Stimulated activated CD8-positive, alpha-beta memory T cell treated with anti-CD3 and anti-CD28 coated beads, Interleukin-4, amount 100 ng/mL, for 24 hours (primary cell): ENCODE measurements at places on chromosomes 12 and 14.

GRCh38 chr14:103056322-103057027, 874 bp downstream of the CDC42BPB start:
- DNase-seq, result no peak

DNA sequence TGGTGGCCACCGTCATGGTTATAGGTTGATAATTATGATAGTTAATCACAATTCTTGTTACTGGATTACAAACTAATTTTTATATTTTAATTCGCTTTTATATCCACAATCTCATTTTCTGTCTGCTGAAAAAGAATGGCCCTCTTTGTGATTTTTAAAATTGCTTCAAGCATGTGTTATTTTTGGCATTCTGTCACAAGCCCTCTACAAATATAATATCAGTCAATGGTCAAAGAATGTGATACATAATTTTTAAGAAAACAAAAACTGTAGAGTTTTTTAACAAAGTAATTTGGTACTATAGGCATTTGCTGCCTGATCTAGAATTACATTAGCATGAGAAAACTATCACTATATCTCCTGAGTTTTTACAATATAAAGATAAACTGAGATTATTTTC, 352.0 kb upstream of the TMTC1 start:
- no peak for DNase-seq

GRCh38 chr12:6539314-6539682, 5.0 kb downstream of the GAPDH start:
- DNase-seq, result no peak

DNA sequence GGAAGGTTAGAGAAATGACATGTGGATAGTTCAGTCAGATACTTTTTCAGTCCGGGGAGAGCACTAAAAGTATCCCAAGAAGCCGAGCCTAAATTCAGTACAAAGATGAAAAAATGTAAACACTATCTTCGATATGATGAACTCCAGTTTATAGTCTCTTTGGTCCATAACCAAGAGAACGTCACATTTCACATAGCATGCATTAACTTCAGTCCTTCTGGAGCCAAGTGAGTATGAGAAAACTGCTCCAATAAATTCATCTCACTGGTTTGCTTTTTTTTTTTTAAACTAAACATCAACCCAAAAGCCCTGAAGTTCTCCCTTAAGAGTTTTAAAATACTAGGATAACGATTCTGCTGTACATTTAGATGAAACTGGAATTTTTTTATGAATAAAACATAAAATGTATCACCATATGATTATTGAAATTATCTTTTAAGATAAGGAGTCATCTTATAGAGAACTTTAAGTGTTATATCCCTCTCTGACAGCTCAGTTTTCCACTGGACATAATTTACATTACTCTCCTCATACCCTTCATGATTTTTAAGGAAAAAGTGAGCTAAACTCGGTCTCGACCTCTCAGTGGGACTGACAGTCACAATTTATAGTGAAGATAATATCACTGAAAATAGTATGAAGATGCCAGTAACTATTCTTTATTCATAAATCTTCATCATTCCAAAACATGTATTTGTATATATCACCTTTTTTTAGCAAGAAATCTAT, 841.5 kb upstream of the FLRT2 start:
- DNase-seq, result no peak

DNA sequence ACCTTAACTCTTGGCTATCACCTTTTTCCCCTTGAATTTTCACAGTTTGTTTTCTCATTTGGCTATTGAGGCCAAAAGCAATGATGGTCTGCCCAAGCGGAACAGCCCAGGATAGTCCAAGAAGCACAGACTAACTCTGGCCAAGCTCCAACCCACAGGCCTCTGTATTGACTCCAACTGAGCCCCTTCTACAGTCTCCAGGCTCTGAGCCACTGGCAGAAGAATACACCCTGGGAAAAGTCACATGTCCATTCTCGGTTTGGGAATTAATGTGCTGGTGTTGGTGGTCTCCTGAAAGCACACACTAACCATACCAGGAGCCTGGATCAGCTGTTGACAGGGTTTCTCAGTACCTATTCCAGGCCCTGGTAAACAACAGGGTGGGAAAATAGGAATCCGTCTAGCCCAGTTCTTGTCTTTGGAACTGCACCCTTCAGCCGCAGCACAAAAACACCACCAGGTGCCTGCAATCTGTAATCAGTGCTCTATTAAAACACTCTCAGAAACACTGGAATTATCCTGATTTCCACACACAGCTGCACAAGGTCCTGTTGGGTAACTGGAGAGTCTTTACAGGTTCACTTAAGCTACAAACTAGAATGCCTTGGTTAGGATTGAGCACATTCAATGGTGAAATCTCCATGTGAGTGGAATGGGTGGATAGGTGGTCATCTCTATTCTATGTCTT, 63.6 kb downstream of the STXBP6 start:
- DNase-seq, result no peak

- no peak for DNase-seq
These were observed 89.3 kb upstream of the TTC7B start for GRCh38 chr14:90905531-90905930.

DNA sequence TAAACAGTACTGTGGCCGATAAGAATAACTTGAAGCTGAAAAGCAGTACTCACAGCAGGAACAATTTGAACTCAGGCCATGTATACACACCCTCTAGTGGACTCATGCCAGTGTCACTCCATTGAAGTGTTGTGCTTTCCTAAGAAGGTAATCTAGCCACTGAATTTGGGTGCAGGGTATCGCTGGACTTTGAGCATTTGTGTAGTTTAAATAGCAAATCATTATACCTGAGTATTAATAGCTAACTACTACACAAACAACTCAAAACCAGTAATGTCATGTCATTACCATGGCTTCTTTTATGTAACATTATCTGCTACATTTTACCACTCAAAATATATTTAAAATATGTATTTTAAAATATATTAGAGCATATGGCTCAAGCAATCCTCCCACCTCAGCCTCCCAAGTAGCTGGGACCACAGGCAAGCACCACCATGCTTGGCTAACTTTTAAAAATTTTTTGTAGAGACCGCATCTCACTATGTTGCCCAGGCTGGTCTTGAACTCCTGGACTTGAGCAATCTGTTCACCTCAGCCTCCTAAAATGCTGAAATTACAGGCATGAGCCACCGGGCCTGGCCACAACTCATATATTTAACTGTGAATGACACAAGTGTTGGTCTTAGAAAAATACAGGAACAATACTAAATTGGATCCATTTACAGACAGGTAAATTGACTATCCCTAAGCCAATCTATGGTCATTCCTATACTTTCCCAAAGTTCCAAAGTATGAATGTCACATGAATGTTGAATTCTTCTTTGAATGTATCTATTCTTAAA, 25.6 kb upstream of the ARID4A start:
- no peak for DNase-seq

DNA sequence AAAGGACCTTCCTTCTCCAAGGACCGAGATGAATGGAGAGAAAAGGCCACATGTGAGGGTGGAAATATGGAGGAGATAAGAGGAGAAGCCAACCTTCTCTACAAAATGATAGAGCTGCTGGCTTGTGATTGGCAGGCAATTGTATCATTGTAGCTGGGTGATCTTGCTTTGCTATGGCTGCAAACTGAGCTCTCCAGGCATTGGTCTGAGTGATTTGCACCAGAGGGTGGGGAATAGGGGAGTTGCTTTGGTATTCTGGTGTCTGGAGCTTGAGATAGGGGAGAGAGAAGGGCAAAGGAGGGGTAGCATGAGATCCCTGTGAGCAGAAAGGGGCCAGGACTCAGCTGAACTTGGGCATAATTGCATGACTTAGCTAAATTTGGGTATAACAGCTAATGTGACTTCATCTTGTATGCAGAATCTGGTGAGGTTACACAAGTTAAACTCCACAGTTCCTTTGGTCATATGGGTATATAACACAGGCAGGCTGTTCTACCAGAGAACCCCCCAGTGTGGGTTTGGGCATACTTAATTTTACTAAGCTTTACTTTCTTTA, 72.0 kb downstream of the FOS start:
- no peak for DNase-seq

GRCh38 chr14:74308695-74309094, 6.0 kb upstream of the ABCD4 start:
- DNase-seq, result no peak

GRCh38 chr12:120181991-120182631, 12.4 kb downstream of the GCN1 start:
- DNase-seq, result no peak

GRCh38 chr12:118350908-118351559, 21.7 kb downstream of the TAOK3 start:
- no peak for DNase-seq

DNA sequence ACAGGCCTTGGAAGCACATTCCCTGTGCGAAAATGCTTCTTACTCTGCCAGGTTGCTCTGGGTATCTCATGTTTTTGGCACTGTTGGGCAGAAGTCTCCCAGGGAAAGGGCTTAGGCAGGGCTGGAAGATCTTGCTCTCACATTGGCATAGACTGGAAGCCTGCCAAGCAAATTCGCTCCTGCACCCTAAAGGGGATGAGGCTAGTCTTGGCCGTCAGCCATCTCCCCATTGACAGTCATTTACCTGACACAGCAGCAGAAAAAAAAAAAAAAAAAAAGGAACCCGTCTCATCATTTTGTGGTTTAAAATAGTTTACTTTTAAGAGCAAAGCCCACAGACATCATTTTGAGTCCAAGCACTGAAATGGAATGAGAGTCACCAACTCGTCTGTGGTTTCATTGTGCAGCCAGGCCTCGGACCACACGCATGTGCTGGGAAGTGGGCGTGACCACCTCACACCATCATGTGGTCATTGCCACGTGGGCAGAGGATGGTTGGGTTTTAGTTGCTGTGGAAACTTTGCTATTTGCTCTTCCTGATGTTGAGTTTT, 84.8 kb downstream of the NRXN3 start:
- peak; percentile 5 for DNase-seq

- no peak for DNase-seq
These were observed 50.5 kb downstream of the ANO4 start for GRCh38 chr12:100845095-100845494.
